Esophagus squamous epithelium (tissue), 5 donors: ENCODE measurements at places on chromosomes 2 and 18.

GRCh38 chr2:131413785-131414184 lies 49.8 kb upstream of the RAB6D start:
- no peaks in the 10 kb centered on the region for H3K27me3 ChIP-seq
- no peaks in the 10 kb centered on the region for H3K4me1 ChIP-seq
- no peak for DNase-seq
- no peaks in the 10 kb centered on the region for H3K36me3 ChIP-seq

GRCh38 chr2:1493431-1494126 lies 80.3 kb downstream of the TPO start:
- H3K27me3 ChIP-seq, result no peaks in the 10 kb centered on the region
- no peak overlapping the region for H3K4me3 ChIP-seq
- H3K36me3 ChIP-seq, result no peaks in the 10 kb centered on the region
- H3K27ac ChIP-seq, result peak overlapping the region; percentile 49
- no peak for DNase-seq

DNA sequence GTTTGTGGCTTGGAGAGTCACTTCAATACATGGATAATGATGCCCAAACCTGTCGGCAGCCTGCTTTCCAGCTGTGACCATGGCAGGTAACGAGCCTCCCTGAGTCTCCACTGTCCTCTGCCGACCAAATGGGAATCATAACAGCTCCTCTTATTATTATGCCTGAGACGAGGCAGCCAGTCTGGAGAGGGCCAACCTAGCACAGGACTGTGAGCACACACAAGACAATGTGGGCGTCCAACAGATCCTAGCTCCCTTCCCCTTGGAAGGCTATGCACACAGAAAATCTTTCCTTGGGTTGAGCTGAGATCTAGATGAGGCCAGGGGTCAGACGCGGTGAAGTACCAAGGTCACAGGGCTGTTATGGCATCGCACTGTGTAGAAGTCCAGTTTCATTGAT lies 890 bp upstream of the SLC4A3 start:
- no peaks in the 10 kb centered on the region for H3K36me3 ChIP-seq
- DNase-seq, result no peak
- H3K4me3 ChIP-seq, result no peak overlapping the region
- no peak overlapping the region for H3K27ac ChIP-seq
- peaks cover 34% of the 10 kb centered on the region for H3K27me3 ChIP-seq

DNA sequence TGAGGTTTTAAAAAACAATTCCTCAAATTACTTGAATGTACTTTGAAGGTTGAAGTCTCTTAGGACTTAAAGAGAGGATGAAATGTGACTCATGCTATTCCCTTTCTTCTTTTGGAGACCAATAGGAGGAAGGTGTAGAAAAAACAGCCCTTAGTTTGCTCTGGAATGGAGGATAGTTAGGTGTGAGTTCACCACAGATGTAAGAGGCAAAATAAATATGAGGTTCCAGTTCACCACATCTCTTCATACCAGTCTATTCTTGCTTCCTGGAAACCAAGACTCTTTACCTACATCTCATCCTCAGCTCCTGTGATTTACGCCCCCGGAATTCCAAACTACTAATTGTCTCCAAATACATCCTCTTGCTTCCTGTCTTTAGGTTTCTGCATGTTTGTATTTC lies 77.5 kb upstream of the TTC21B start:
- no peak for DNase-seq
- no peak overlapping the region for H3K27ac ChIP-seq
- H3K4me1 ChIP-seq, result no peaks in the 10 kb centered on the region
- no peak overlapping the region for H3K4me3 ChIP-seq
- H3K27me3 ChIP-seq, result no peaks in the 10 kb centered on the region

DNA sequence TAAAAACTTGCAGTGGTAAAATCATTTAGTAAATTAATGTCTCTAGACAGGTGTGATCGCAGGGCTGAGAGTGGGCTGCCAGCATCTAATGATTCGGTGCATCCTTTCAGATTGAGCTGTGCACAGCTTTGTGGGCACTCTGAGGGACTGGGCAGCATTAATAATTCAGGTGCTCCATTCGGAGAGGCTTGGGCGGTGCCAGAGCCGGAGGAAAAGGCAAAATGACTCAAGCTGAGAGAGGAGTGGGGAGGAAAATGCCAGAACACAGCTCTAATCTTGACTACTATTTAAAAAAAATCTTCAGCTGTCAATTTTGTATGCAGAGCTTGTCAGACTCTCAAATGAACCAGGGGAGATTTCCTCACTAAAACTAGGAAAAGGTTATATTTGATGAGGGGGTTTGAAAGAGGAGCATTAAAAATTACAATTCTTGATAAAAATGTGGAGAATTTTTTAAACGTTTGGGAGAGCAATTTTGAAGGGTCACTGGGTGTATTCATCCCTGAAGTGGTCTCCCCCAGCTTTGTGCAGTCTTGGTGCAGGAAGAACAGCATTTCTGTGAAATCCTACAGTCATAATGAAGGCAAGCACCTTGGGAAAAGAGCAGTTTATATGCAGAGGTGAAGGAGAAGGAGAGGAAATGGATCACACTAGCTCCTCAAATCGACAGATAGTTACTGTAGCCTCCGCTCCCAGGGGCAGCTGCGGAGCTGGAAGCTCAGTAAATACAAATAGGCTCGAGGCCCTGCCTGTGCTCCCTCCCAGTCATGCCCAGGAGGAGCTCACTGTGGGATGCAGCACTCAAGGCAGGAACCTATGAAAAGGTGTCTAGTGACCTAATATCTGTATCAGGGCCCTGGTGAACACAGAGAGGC lies 535.4 kb upstream of the RAB6C start:
- no peaks in the 10 kb centered on the region for H3K4me1 ChIP-seq
- no peaks in the 10 kb centered on the region for H3K27me3 ChIP-seq
- H3K36me3 ChIP-seq, result no peaks in the 10 kb centered on the region
- H3K4me3 ChIP-seq, result no peak overlapping the region
- no peak for DNase-seq

GRCh38 chr2:27640722-27641245 lies 11.9 kb downstream of the GPN1 start:
- H3K36me3 ChIP-seq, result peaks cover 13% of the 10 kb centered on the region
- no peak for DNase-seq
- no peaks in the 10 kb centered on the region for H3K4me1 ChIP-seq
- no peaks in the 10 kb centered on the region for H3K27me3 ChIP-seq
- H3K27ac ChIP-seq, result no peak overlapping the region
- H3K4me3 ChIP-seq, result no peak overlapping the region

DNA sequence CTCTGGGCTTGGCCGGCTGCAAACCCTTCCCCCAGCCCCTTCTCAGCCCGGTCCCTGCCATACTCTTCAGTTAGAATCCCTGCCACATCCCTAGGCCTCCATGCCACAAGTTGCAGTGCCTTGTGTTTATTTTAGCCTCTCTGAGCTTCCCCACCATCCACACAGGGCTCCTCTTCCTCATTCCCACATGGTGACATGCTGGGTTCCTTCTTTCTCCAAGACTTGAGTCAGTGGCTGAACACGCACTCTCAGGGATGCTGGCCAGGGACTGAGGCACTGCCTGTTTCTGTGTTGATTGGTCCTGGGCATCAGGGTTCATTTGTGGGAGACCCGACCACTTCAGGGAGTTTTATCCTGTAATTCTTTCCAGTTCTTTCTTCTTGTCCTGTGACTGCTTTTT lies 56.3 kb downstream of the KCNS3 start:
- no peaks in the 10 kb centered on the region for H3K36me3 ChIP-seq
- H3K4me3 ChIP-seq, result no peak overlapping the region
- no peak overlapping the region for H3K27ac ChIP-seq
- DNase-seq, result no peak
- H3K27me3 ChIP-seq, result no peaks in the 10 kb centered on the region
- H3K4me1 ChIP-seq, result no peaks in the 10 kb centered on the region

DNA sequence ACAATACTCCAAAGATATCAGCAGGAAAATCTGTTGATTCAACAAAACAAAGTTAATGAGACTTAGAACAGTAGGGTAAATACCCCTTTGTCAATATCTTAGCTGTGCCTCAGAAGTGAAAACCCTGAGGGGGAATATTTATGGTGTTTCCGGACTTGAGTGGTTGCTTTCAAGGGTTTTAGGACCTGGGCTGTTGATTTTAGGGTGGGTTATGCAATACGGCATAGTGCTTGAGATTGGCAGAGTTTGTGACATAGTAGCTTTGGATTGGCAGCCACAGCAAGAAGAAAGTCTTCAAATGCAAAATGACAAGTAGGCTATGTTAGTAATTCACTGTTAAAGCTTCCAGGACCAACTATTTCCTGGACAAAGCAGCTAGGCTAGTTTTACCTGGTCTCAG lies 826.3 kb upstream of the CDH2 start:
- no peaks in the 10 kb centered on the region for H3K36me3 ChIP-seq
- no peaks in the 10 kb centered on the region for H3K4me1 ChIP-seq
- no peaks in the 10 kb centered on the region for H3K27me3 ChIP-seq
- no peak overlapping the region for H3K27ac ChIP-seq
